Omental fat pad (tissue), 4 donors: ENCODE measurements at places on chromosomes 12 and 14. TPM values are rescaled to one million over a fixed set of nuclear protein-coding genes. Genes with fewer than 3 reads are reported as not detected.

The RNASE4 gene
- 115 TPM for total RNA-seq

The RACGAP1 gene
- 5.7 TPM for total RNA-seq

The CDH24 gene
- total RNA-seq, result 1.6 TPM

The KMT2D gene
- total RNA-seq, result 58.0 TPM

The ANO2 gene
- 23.7 TPM for total RNA-seq

The ABHD4 gene
- total RNA-seq, result 33.5 TPM
